Stimulated activated CD4-positive, alpha-beta T cell treated with anti-CD3 and anti-CD28 coated beads, TNF-alpha, amount 100 ng/mL, for 4 hours (primary cell): ENCODE measurements at places on chromosomes 5 and 9.

- no peak for DNase-seq
Observed at GRCh38 chr5:176813587-176814312, 3.4 kb downstream of the UNC5A start.

- DNase-seq, result no peak
Observed at GRCh38 chr9:136551401-136552116, 5.7 kb upstream of the NOTCH1 start.

DNA sequence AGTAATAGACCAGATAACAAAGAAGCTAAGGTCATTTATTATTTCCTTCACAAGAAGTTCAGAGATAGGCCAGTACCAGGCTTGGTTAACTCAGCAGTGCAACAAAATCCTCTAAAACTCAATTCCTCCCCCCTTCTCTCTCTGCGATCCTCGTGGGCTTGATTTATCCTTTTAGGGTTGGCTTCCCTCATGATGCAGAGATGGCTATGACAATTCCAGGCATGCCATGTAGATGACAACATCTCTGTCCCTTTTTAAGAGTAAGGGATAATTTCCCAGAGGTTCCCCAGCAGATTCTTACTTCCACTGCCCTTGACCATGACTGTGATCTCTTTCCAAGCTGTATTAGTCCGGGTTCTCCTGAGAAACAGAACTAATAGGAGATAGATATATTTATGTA lies 28.7 kb upstream of the DAP start:
- DNase-seq, result no peak

DNA sequence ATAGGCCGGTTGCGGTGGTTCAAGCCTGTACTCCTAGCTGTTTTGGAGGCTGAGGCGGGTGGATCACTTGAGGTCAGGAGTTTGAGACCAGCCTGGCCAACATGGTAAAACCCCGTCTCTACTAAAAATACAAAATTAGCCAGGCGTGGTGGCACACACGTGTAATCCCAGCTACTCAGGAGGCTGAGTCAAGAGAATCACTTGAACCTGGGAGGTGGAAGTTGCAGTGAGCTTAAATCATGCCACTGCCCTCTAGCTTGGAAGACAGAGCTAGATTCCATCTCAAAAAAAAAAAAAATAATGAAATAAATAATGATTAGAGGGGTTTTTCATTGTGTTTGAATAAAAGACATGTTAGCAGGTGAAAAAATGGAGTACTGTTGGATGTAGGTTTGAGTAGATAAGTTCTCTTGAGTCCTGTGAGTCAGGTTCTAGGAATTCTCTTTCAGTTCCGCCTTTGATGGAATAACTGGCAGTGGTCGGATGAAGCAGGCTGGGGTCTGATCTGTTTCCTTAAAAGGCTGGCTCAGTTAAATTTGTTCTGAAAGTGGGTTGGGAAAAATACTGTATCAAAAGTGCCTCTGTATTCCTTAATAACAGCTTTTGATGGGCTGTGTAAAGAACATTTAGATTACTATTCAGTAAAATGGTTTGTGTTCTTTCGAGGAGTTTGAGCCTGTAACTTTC lies 73.2 kb downstream of the AOPEP start:
- no peak for DNase-seq

- no peak for DNase-seq
Observed at GRCh38 chr5:90014420-90014819, 395.1 kb downstream of the CETN3 start.

GRCh38 chr9:129990269-129991010 lies 52.5 kb downstream of the FNBP1 start:
- DNase-seq, result no peak

DNA sequence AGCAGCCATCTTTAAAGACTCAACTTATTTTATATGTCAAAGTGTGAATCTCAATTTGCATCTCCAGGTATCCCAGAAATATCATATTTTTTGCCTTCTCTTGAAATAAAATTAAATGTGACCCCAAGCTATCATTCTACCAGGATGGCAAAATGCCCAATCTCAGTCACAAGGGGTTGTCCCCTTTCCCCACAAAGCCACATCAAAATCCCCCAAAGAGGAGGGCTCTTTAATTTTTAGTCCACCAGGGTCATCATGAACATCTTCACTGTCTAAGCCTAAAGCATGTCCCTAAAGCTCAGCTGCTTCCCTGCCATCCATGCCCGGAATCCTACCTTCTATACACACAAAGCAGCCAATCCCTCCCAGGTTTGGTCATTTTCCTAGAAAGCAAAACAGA lies 670.5 kb upstream of the KLF4 start:
- DNase-seq, result no peak

DNA sequence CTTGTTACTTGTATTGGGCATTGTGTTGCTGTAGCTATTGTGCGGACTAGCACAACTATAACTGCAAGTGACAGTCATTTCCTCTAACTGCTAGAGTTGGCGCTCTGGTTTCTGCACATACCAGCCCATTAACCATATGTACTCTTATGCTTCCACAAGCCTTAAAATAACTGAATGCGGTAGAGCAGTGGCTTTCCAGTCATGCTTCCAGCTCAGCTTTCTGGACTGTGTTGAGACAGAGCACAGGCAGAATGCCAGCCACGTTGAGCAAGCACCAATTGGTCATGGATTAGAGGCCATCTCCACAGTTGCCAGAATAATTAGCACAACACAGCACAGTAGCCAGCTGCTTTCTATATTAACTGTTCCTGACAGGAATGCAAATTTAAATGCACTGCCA lies 12.2 kb downstream of the INVS start:
- no peak for DNase-seq

- DNase-seq, result no peak
Observed at GRCh38 chr9:121781145-121781548, 129.7 kb downstream of the DAB2IP start.
